Bladder microvascular endothelial cell (primary cell): ENCODE measurements at places on chromosomes 13 and 19. TPM values are rescaled to one million over a fixed set of nuclear protein-coding genes. Genes with fewer than 3 reads are reported as not detected.

VSTM1 gene
- not detected in 2 replicates for total RNA-seq

RGL3 gene
- 0.16 and 2.9 TPM in 2 replicates for total RNA-seq

TEKTIP1 gene
- not detected in 2 replicates for total RNA-seq

MUC16 gene
- not detected in 2 replicates for total RNA-seq

B3GNT8 gene
- total RNA-seq: 0.97 and 1.1 TPM in 2 replicates

APOC1 gene
- total RNA-seq: 0.31 and 1.5 TPM in 2 replicates

RASL11A gene
- 1.3 TPM in 2 replicates for total RNA-seq

EFNA2 gene
- total RNA-seq: 0.19 TPM in 1 of 2 replicates, not detected in the other

DIS3 gene
- 21.0 and 53.5 TPM in 2 replicates for total RNA-seq

C5AR1 gene
- total RNA-seq: not detected in 2 replicates
